ENCODE measurements at places on chromosomes 16 and 17.

DNA sequence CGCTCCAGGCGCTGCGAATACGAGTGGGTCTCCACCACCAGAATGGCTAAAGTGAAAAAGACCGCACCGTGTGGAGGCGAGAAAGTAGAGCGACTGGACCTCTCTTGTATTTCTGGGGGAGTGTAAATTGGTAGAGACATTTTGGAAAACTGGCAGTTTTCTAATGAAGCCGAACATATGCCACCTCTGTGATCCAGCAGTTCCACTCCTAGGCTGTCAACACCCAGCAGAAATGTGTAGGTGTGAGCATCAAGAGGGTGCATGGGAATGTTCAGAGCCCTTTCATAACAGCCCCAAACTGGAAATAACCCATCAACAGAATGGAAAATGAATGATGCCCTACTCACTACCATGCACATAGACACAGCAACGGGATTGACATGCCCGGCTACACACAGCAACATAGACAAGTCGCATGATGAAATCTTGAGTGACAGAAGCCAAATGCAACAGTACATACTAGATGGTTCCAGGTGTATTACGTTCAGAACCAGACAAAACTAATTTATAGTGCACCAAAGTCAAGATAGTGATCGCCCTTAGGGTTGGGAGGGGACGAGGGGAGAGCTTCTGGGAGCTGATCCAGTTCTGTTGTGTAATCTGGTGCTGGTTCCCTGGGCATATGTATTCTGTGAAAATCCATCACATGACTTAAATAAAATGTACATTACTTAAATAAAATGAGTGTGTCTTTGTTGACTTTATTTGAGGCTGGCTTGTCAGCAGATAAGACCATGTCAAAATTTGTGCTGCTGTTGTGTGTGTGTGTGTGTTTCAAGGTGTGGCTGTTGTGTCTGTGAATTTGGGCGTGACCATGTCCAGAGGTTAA is 877 bp upstream of the BCL7C start:
- DNase-seq: peak; percentile 57

- DNase-seq: no peak
Observed at GRCh38 chr17:66354981-66355380, 52.6 kb downstream of the PRKCA start.

GRCh38 chr17:36755586-36755985 is 154.2 kb downstream of the MRM1 start:
- DNase-seq: no peak

DNA sequence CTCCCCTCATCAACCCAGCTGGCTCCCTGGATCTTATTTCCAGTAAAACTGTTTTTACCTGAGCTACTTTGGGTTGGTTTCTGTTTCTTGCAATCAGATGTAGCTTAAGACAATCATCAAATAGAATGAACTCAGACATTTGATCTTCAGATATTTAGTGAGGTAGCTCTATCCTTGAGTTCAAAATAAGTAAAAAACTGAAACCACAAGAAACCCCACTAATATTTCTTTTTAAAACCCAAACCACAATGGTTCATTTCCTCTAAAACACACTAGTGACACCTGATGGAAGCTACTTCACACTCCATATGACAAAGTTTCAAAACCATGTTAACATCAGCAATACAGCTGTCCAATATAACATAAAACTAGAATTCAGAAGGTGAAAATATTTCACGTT is 37.8 kb downstream of the CACNG1 start:
- DNase-seq: no peak

GRCh38 chr17:63657786-63658185 is 35.6 kb downstream of the MAP3K3 start:
- no peak for DNase-seq
